ENCODE measurements at places on chromosomes 16 and 17.

DNA sequence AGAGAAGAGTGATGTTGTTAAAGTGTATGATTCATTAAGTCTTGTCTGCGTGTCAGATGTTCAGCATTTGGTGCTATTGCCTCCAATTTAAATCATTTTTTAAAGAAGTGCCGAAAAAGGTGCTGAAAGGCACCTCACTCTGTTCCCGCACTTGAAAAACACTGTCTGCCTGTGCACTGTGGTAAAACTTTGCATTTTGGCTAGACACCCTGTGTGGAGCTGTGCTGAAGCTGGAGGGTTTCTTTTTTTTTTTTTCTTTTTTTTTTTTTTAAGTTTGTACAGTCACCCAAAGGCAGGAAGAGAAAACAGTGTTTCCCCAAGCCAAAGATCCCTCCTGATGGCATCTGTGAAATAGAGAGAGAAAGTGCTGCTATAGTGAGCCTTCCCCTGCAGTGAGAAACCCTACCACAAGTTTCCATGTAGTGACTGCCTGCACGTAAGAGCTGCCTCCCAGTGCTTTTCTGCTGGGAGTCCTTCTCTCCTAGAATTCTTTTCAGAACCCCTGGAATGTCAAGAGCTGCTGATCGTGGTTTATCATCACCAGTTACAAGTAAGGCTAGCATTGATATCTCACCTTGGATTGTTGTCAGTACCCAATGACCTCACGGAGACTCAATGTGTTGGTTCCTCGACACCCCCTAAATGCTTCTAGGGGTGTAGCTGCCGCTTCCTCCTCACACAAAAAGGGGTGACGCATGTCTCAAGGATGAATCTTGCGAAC lies 116.0 kb upstream of the SOX9 start:
- no peak for DNase-seq

- DNase-seq: no peak
These were observed 9.3 kb upstream of the ADGRG1 start for GRCh38 chr16:57619133-57619605.

DNA sequence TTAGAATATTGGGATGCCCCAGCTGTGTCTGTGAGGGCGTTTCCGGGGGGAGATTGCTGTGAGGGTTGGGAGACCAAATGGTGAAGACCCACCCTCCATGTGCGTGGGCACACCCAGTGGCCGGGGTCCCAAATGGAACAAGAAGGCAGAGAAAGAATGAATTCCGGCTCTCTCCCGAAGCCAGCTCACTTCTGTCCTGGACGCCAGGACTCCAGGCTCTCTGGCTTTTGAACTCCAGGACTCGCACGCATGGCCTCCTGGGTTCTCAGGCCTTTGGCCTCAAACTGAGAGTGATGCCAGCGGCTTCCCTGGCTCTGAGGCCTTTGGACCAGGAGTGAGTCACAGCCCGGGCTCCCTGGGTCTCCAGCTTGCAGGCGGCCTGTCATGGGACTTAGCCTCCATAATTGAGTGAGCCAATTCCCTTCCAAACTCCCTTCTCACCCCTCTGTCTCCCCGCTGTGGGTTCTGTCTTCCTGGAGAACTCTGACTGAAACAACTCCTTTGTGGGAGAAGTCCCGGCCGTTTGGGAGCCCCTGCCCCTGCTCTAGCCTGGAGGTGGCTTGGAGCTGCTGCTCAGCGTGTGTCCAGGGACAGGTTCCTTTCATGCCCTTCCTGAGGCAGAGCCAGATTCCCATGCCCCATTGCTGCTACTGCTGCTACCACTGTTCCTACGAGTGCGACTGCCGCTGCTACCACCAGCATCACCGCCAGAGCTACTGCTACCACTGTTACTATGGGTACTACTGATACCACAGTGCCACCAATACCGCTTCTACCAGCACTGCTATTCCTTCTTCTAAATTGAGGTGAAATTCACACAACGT lies 49.8 kb upstream of the CBX4 start:
- no peak for DNase-seq

DNA sequence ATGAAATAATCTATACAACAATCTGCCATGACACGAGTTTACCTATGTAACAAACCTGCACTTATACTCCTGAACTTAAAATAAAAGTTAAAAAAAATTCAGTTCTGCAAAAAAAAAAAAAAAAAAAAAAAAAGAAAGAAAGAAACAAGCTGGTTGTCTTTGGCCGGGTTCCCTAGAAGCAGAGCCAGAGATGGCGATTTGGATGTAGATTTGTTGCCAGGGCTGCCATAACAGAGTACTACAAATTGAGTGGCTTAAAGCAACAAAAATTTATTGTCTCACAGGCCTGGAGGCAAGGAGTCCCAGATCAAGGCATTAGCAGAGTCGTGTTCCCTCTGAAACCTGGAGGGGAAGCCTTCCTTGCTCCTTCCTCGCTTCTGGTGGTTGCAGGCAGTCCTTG lies 20.4 kb downstream of the SYT17 start:
- no peak for DNase-seq

Measured in GM12891 (cell line).